PC-9 (cell line): ENCODE measurements at places on chromosomes 7 and 10. TPM values are rescaled to one million over a fixed set of nuclear protein-coding genes. Genes with fewer than 3 reads are reported as not detected.

- no peak for DNase-seq
Measured at GRCh38 chr7:107291434-107291833, 122.6 kb downstream of the HBP1 start.

DNA sequence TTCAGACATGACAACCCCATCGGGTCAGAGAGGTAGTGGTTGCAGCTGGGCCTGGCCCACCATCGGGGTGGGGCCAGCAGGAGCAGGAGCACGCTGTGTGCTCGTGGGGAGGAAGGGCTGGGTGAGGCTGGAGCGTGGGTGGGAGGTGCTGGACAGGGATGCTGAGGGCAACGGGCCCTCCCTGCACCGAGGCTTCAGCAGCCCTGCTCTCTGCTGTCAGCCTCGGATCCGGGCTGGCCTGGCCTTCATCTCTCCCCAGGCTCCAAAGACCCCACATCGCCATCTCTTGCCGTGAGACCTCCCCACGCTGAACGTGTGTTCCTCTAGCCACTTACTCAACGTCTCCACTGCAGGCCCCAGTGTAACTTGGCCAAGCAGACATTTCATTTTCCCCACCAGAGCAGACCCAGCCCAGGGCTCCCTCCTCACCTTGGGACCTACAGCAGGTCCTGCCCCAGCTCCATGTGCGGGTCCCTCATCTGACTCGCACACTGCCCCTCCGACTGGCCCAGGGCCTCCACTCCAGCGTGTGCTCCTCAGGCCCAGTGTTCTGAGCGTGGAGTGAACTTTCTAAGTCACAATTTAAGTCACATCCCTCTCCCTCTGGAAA is 462.4 kb downstream of the DNAJB6 start:
- no peak for DNase-seq

GRCh38 chr10:115727129-115727528 is 545.9 kb downstream of the GFRA1 start:
- DNase-seq = no peak

DNA sequence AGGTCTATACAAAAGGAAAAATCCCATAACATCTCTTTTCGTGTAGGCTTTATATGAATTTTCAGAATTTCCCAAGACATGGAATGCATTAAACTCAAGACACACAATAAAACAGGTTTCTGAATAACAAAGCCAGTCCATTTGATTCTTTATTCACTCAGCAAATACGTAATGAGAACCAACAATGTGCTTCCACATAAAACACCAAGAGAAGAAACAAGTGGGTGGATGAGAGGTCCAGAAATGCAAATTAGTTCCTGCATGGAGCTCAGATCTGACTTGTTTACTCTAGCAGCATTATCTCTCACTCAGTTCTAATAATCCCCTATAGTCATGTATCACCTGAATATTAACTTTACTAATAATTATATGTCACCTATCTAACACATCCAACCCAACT is 249.5 kb downstream of the LRRTM3 start:
- no peak for DNase-seq

The PIK3AP1 gene
- 1.1 and 1.7 TPM in 2 replicates for total RNA-seq

The GPR26 gene
- not detected in 2 replicates for total RNA-seq
